ENCODE measurements at places on chromosomes 16 and 17.
A peak's percentile ranks its signal among the peaks of the same experiment; 100 is the strongest.

DNA sequence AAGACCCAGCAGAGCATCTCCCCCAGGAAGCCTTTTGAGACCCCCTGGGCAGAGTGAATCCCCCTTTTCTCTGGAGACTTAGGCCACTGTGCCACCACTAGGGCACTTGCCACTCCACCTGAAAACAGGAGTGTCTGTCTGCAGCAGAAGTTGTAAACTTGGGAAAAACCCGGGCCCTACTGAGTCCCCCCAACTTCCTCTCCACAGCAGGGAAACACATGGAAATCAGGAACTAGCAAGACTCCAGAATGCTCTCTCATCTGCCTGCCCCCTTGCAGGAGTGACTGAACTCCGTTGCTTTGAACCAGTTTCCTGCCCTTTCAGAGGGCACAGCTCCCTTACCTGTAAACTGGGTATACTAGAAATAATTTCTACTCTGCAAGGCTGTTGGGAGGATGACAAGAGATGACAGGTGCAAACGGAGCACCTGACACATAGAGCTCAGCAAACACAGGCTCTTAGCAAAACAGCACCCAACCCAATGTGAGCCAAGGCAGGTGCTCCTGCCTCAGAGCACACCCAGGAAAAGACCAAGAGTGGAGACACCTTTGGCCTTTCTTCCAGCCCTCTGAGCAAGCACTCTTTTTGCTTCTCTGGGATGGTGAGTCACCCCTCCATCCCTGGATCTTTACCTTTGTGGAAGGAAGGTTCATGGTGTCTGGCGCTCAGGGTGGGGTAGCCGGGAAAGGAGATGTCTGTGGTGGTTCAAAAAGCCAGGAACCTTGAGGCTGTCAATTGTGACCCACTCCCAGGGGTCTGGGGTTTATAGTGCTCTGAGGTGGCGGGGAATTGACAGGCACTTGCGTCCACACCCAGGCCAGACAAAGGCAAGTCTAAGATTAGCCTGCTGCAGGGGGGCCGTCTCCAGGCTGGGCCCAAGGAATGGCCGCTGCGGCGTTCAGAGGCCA lies at the start of gene HCRT:
TSS of gene HCRT (minus strand) at position 740 of the 908 bp plus-strand sequence. CDS start at position 653, 87 bp downstream.
- no peak for DNase-seq

GRCh38 chr16:56601325-56601724 lies 7.1 kb upstream of the MT2A start:
- no peak for DNase-seq

DNA sequence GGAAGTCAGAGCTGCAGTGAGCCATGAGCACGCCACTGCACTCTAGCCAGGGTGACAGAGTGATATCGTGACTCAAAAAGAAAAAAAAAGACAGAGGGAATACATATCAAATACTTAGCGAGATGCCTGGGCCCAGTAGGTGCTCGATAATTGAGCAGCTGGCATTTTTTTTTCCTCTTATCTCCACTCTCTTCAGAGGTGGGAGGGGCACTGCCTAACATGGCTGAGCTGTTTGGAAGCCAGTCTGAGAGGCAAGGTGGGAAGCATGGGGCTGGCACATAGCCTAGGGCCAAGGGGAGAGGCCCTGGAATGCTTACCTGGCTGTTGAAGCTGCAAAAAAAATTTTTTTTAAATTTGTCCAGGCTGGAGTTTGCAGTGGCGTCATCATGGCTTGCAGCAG lies 38.4 kb downstream of the HIC1 start:
- no peak for DNase-seq

DNA sequence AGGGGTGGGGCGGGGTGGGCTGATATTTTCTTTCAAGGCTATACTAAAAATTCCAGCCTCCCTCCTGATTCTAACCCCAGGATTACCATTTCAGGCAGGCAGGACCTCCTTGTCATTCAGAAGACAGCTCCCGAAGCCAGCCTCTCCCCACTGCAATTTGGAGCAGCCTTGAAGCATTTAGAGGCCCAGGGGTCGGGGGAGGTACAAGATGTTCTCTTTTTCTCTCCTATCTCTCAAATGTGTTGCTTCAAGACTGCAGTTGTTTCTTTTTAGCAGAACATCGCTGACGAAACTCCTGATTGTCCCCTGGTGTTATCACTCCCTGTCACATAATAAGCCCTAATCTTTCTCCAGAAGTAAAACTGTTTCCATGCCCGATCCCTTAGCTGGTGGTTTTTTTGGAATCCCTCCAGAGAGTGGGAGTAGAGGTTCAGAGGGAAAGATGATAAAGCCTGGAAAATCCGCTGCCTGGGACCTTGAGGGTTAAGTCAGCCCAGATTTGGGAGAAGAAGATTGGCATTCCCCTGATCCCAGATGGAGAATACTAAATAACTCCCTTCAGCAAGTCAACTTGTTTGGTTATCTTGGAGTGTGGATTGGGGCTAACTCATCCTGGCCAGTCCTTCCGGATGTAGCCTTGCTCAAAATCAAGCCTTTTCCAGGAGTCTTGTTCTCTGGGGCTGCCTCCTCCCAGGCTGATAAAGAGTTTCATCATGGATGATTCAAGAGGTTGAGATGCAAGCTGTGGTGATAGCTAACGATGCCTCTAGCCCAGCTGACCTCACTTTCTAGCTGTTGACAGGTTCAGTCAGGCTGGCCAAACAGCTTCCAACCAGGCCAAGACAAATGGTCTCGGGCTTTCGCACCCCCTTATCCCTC lies 71.3 kb downstream of the SOX9 start:
- no peak for DNase-seq

DNA sequence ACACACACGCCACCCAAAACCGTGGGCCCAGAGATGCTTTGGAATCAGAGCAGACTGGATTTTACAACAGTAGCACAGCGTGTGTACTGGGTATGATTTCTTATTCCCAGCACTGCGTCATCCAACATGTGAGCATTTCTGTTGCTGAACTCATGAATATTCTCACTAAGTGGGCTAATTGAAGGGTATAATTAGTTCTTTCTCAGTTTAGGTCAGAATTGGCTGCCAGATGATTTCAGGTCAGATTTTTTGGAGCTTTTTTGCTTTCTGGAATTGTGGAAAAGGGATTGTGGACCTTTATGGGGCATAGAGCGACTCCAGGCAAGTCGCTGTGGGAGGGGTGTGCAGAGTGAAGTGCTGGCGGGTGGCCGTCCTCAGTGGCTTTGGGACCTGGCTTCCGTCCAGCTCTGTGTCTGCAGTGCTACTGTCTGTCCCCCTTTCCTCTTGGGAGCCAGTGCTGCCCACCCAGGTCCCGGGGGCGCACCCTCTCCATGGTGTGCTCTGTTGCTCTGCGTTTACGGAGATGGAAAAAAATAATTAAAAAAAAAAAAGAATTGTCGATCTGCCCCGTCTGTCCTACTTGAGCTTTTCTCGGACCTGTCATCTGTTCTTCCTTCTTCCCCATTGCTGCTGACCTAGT lies 25.0 kb downstream of the FOXK2 start:
- DNase-seq: no peak

GRCh38 chr17:37781451-37781850 lies 36.6 kb upstream of the HNF1B start:
- no peak for DNase-seq

DNA sequence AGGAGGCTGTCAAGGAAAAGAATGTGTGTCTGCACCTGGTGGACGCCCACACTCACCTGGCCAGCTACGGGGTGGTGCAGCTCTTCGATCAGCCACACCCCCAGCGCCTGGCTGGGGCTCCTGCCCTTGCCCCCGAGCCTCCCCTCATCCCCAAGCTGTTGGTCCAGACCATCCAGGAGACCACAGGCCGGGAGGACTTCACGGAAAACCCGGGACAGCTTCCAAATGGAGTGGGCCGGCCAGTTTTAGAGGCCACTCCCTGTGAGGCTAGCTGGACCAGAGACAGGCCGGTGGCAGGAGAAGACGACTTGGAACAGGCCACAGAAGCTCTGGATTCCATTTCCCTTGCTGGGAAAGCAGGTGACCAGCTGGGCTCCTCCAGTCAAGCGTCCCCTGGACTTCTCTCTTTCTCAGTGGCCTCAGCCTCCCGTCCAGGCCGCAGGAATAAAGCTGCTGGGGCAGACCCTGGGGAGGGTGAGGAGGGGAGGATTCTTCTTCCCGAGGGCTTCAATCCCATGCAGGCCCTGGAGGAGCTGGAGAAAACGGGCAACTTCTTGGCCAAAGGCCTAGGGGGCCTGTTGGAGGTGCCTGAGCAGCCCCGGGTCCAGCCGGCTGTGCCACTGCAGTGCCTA lies 2.2 kb downstream of the WDR81 start:
- no peak for DNase-seq

GRCh38 chr17:76442341-76443338 lies 10.3 kb downstream of the UBE2O start:
- no peak for DNase-seq

DNA sequence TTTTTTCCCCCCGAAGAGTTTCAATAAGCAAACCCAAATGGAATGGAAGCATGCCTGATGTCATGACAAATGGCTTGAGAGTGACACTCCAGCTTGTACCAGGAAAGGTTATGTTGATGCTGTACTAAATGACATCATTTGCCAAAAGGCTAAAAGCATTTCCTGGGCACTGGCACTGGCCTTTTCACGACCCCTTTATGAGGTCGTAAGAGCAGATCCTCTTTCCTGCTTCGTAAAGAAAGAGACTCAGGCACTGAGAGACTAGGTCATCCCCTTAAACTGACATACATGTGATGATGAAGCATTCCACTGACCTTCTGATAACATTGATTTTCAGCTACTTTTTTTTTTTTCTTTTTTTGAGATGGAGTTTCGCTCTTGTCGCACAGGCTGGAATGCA lies 30.5 kb downstream of the CEP295NL start:
- DNase-seq: no peak

- no peak for DNase-seq
These were observed 23.8 kb upstream of the EIF1 start for GRCh38 chr17:41664587-41665565.

DNA sequence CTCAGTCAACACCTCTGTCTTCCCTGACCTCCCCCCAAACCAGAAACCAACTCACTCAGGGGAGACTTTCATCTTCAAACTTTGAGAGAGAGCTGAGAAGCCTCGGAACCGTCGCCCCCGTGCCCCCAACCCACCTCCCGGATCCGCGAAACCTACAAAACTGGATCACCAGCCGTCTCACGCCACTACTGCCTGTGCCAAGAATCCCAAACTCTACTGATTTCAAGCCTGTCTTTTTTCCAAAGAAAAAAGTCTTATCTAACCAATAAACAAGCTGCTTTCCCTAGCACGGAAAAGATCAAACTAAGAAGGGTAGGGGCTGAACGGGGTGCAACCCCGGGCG lies 2.0 kb downstream of the AXIN2 start:
- DNase-seq: no peak

- no peak for DNase-seq
These were observed 9.5 kb downstream of the ZNF771 start for GRCh38 chr16:30416624-30417528.

- DNase-seq: no peak
These were observed 43.7 kb upstream of the GOSR1 start for GRCh38 chr17:30433514-30433913.

DNA sequence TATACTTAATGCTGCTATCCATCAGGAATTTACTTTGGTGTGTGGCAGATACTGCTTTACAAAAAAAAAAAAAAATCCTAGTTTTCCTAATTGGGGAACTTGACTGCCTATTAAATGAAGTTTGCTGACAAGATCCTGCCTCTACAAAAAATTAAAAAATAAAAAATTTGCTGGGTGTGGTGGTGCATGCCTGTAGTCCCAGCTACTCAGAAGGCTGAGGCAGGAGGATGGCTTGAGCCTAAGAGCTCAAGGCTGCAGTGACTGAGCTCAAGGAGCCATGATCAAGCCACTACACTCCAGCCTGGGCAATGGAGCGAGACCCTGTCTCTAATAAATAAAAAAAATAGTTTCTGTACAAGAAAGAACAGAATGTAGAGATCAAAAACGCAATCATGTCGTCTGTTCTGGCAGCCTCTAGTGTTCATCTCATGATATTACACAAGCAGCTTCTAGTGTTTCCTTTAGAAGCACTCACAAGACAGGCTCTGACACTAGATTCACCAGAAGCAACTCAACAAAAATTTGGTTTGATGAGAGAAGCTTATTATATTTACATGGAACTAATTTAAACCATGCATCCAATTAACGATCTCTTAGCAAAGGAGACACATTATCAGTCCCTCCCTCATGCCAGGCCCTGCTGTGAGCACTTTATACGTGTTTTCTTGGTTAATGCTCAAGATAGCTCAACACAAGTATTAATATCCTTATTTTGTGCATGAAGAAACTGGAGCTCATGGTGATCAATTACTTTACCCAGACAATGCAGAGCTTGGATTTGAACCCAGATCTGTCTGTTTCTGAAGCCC lies 6.8 kb upstream of the KRTAP17-1 start:
- DNase-seq: peak; percentile 28

DNA sequence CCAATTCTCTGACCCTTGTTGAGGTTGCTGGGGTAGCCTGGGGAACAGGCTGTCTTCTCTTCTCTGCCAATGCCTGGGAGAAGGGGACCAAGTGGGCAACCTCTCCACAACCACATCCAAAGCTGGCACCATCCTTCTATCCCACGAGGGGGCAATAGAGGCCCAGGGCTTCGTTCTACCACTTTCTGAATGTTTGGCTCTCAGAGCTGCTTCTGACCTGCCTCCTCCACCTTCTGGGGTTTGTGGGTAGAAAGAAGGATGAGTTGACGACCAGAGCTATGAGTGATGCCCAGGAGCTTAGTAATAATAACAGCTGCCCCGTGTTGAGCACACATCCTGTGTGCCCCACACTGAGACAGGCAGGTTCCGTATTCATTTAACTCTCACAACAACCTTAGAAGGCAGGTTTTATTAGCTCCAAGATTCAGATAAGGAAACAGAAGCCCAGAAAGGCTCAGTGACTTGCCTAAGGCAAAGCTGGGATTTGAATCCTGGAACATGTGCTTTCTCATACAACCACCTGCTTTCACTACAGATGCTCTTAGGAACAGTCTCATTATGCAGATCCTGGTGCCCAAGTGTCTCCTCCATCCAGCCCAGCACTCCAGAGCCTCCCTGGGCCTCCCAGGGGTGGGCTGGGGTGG lies 11.1 kb downstream of the TSPOAP1 start:
- no peak for DNase-seq

DNA sequence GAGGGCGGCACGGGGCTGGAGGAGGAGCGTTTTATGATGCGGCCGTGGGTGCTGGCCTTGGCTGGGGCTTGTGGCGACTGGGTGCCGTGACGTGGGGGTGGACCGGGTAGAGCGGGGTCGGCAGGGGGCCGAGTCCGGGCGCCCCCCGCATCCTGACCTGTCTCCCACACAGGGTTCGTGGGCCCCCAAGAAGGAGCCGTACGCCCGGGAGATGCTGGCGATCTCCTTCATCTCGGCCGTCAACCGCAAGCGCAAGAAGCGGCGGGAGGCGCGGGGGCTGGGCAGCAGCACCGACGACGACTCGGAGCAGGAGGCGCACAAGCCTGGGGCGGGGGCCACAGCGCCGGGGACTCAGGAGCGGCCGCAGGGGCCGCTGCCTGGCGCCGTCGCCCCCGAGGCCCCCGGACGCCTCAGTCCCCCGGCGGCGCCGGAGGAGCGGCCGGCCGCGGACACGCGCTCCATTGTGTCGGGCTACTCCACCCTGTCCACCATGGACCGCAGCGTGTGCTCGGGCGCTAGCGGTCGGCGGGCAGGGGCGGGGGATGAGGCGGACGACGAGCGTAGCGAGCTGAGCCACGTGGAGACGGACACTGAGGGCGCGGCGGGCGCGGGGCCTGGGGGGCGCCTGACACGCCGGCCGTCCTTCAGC lies 81.6 kb downstream of the ARHGAP23 start:
- no peak for DNase-seq

All from muscle of arm (tissue), 14 donors.